ENCODE measurements at places on chromosomes 1 and 21.

- DNase-seq = no peak
These were observed 69.6 kb downstream of the NRIP1 start for GRCh38 chr21:14995226-14995625.

- no peak for DNase-seq
These were observed 23.9 kb upstream of the KIAA0040 start for GRCh38 chr1:175216444-175216843.

GRCh38 chr1:87230501-87230900, 98.2 kb upstream of the LMO4 start:
- DNase-seq = no peak

DNA sequence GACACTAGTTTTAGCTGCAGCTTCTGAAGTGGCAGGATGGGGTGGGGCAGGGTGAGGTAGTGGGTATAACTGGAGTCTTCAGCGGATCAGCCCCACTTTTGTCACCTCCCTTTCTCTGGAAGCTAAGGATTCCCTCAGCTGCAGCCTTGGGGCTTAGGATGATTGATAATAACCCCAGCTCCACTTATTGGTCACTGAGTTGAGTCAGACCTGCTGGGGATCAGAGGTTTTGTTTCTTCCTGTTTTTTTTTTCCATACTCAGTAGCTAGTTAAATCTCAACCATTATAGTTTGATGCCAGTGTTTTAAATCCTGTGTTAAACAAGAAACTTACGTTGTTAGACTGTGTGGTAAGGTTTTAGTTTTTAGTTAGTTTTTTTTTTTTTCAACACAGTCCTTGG, 57.2 kb downstream of the LAMC1 start:
- no peak for DNase-seq

DNA sequence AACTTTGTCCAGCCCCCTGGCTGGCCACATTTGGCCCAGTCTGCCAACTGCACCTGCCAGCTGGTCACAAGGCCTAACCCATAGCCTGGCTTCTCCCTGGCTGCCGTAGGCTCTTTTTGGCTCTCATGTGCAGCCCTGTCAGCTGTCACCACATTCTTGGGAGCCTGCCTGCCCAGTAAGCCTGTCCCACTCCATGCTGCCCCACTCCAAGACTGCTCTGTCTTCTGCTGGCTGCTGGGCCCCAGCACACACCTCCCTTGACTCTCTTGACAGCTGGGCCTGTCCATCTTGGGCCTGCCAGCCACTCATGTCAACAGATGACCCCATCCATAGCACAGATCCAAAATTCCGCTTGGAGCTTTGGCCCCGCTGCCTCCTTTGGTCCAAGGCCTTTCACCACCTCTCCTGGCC, 74.3 kb upstream of the EDN2 start:
- DNase-seq = no peak

DNA sequence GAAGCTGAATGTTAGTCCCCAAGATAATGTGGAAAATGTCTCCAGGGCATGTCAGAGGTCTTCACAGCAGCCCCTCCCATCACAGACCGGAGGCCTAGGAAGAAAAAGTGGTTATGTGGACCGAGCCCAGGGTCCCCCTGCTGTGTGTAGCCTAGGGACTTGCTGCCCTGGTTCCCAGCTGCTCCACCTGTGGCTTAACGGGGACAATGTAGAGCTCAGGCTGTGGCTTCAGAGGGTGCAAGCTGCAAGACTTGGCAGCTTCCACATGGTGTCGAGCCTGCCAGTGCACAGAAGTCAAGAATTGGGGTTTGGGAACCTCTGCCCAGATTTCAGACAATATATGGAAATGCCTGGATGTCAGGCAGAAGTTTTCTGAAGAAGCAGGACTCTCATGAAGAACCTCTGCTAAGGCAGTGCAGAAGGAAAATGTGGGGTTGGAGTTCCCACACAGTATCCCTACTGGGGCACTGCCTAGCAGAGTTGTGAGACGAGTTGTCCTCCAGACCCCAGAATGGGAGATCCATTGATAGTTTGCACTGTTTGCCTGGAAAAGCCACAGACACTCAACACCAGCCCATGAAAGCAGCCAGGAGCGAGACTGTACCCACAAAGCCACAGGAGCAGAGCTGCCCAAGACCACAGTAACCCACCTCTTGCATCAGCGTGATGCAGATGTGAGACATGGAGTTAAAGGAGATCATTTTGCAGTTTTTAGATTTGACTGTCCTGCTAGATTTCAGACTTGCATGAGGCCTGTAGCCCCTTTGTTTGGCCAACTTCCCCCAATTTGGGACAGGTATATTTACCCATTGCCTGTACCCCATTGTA, 204.9 kb downstream of the MRPL39 start:
- DNase-seq = no peak

GRCh38 chr21:29104239-29104708, 26.2 kb upstream of the MAP3K7CL start:
- DNase-seq = no peak

DNA sequence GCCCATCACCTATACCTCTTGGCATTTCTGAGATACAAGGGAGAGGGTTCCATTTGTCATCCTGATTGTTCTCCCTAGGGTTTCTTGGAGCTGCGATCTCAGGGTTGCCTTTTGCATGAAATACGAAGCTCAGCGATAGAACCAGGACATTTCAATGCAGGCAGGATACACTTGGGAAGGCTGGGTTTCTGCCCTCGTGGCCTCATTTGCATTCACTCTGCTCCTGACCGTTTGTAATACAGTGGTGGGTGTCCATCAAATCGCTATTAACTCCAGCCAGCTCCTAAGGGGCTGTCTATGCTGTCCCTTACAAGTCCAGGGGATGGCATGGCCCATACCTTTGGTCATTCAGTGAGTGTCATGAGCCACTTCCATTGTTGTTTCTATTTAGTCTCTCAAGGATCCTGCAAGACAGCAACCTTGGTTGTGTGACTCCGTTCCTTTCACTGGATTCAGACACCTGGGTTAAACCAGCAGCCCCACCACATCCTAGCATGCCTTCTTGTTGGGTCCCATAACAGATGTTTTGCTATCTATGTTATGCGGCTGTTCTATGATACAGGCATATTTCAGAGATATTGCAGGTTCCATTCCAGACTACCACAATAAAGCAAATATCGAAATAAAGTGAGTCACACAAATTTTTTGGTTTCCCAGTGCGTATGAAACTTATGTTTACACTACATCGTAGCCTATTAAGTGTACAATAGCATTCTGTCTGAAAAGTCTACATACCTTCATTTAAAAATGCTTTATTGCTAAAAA, 18.3 kb downstream of the KAZN start:
- DNase-seq = no peak

DNA sequence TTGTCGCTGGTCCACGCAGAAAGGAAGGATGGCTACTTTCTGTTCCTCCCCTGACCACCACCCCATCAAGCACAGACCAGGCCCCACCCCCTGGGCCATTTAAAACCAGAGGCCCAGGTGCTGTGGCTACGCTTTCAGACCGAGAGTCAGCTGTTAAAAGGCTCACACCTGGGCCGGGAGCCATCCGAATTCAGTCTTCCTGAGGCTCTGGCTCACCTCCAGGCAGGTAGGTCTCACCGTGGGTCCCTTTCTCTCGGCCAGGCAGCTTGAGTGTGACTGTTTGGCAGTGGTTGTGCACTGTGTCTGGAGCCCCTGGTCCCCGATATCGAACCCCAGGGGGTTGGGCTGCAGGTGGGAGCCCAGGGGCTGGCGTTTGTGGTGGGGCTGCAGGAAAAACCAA, 7.2 kb downstream of the ACTL8 start:
- no peak for DNase-seq

- no peak for DNase-seq
These were observed 11.7 kb downstream of the CAPN9 start for GRCh38 chr1:230758709-230759368.

DNA sequence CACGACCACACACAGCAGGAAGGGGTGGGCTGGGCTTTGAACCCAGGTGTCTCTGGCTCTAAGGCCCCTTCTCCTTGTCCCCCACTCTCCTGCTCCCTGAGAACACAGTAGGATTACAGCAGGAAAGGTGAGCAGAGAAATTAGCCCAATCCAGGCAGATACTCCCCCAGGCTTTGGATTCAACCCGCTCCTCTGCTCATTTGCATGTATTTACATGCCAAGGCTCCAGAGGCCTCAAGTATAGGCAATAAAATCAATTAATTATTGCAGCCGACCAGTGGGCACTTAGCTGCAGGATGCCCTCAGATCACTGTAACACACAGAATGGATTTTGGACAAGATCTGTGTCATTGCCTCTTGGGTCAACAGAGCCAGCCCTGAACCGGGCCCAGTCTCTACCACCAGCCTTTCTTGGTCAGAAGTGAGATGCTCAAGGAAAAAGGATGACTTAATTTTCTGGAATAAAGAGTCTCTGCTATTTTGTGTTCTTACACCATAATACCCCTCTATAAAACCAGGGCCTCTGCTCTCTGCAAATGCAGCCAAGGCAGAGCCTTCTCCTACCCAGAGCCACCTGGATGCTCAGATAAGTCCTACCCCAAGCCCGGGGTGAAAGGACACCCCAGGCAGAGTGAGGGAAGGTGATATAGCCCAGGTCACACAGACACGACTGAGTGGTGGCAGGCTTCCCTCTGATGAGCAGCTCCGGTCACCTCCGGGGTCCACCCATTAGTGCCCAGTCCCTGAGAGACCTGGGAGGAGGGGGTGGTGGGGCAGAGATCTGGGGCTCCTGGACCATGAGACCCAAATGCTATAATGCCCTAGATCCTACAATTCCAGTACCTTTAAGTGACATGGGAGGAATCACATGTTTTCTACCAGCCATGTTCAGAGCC, 28.9 kb downstream of the MATN1 start:
- no peak for DNase-seq

DNA sequence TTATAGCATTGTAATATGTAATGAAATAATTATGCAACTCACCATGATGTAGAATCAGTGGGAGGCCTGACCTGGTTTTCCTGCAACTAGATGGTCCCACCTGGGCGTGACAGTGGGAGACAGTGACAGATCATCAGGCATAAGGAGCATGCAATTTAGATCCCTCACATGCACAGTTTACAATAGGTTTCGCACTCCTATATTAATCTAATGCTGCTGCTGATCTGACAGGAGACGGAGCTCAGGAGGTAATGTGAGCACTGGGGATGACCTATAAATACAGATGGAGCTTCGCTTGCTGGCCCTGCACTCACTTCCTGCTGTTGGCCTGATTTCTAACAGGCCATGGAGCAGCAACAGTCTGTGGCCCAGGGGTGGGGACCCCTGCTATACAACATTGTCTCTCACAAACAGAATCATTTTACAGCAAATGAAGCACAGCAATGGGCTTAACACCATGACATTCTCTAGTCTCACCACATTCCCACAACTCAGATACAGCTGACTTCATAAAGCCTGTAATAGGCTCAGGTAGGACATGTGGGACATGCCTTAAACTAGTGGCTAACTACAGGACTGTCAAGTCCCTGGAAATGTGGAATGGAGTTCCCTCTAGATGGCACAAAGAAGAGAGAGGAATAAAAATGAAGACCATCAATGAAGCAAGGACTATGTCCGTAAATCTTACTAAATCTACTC, 40.7 kb upstream of the SLC5A9 start:
- DNase-seq = no peak

- no peak for DNase-seq
These were observed 27.1 kb upstream of the RERE start for GRCh38 chr1:8844501-8845006.

- DNase-seq = no peak
These were observed 253.8 kb upstream of the HOOK1 start for GRCh38 chr1:59560807-59561450.

DNA sequence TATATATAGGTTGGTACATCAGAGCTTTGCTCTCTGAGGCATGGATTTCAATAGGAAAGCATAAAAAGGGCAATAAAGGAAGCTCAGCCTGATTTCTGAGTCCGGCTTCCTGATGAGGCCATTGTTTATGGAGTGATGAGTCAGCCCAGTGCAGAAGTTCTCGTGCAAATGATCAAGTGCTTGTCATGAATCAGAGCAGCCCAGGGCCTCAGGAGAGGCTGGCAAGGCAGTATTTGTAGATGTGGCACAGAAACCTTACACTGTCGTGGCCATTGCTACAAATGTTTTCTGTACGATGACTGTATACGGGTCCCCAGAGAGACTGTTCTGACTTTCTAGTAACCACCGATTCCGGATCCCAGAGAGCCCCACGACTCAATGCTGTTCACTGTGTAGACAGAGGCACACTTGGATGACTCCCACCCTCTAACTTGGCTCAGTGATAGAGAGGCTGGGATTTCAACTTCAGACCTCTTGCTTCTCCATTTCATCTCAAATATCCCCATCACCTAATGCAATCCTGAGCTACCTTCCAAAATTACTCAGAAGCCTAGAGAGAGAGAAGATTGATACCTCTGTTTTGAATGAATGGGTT, 26.8 kb downstream of the UMODL1 start:
- DNase-seq = no peak

- DNase-seq = no peak
These were observed 229.7 kb upstream of the IRF2BP2 start for GRCh38 chr1:234839663-234840062.

DNA sequence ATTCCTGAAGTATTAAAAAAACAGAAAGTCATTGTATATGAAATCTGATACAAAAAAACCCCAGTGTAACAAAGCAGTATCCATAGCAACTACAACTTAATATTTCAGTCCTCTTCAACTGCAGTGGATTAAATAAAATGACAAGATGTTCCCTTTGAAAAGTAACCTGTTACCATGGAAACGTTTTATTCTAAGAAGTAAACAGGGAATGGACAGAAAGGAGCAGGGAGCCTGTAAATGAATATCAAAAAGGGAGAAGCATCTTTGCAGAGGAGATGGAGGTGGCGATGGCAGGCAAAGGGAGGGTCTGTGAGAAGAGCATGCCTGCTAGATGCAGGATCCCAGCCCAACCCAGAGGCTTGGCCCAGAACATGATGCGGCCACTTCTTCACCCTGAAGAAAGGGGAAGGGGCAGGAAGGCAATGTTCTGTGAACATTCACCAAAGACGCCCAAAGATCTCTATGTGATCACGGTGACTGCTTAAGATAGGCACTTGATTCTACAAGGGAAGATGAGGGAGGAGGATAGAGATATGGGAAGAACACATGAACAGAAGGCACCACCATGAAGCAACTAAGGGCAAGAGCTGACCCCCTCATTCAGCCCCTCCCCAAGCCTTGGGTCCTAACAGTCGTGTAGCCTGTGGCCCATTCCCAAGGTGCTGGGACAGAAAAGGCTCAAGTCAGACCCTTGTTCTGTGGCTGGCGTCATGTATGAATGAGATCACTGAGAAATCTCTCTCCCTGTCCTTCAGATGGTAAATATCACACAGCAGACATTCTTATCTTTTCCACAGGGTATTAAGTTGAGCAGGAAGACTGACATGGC, 200.0 kb downstream of the SLC45A1 start:
- no peak for DNase-seq

DNA sequence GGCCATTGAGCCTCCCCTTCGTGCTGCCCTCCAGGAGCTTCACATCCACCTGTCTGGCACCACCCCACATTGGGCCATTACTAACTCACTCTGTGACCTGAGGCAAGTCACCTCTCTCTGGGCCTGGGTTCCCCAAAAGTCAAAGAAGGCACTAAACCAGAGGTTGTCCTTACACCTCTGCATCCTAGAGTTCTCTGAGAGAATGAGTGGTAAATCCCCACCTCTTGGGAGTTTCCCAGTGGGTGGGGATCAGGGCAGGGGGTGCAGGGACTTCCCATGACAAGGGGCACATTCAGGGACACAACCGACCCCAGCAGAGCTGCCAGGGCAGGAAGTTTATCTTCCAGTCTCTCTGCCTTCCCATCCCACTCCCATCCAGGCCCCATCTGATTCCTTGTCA, 99.7 kb downstream of the EPHB2 start:
- no peak for DNase-seq

- DNase-seq = no peak
These were observed 11.2 kb downstream of the PTPRF start for GRCh38 chr1:43541721-43542401.

All from mesothelial cell of epicardium (in vitro differentiated cells).